ENCODE measurements at places on chromosomes 11 and 22.
A peak's percentile ranks its signal among the peaks of the same experiment; 100 is the strongest.

DNA sequence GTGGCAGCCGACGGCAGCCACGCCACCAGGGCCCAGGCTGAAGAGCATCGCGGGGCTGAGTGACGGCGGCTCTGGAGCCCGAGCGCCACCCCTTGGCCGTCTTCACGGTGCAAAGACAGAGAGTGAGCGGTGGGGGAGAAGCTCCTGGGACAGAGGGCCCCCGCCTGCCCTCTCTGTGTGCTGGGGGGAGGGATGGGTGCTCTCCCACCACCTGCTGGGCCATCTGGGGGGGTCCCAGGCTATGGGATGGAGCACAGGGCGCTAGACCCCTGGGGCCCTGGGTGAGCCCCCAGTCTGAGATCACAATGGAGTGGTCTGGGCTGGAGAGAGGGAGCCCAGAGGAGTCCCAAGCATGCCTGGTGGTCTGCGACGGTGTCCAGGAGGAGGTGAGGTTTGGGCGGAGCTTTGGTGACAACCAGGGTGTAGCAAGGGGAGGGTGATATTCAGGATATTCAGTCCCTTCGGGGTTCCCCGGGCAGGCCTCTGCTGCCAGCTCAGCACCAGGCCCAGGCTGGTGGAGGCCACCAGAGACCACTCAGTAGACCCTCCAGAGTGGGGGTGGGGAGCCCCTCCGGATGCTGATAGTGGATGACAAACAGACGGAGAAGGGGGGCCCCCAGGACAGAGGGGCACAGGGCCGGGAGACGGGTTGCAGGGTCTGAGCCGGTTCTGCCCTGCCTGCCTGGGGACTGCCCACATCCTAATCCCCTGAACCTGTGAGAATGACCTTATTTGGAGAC is 78.1 kb upstream of the PRR5 start:
- no peak for DNase-seq

DNA sequence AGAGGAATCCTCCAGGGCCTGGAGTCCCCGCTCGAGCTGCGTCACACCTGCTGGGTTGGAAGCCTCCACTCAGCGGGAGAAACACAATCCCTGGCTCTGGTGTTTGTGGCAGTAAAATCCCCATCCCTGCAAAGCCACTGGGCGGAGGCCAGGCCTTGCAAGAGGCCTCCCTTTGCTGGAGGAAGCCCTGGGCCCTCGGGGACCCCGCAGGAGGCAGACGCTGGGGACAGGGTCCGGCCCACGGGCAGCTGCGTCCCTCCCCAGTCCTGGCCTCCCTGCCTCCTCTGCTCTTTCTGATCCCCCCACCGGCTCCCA is 194.7 kb downstream of the BRD1 start:
- DNase-seq: no peak

- DNase-seq: no peak
Observed at GRCh38 chr22:32338757-32339156, 18.9 kb upstream of the RFPL3 start.

DNA sequence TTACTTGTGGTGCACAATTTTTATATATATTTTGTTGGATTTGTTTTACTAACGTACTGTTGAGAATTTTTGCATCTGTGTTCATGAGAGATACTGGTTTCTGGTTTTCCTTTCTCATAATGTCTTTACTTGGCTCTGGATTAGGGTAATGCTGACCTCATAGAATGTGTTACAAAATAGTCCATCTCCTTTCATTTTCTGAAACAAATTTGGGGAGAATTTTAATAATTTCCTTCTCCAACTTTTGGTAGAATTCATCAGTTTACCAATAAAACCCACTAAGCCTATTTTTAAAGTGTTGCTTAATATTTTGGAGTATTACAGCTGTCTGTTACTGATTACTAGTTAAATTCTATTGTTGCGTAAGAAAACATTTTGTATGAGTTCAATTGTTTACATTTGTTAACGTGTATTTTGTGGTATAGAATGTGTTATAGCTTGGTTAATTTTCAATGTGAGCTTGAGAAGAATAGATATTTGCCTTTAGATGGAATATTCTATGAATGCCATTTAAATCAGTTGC is 11.5 kb downstream of the TRIM22 start:
- DNase-seq: no peak

- no peak for DNase-seq
Observed at GRCh38 chr22:24106385-24107381, 74.6 kb upstream of the SUSD2 start.

- DNase-seq: peak; percentile 60
Observed at GRCh38 chr11:33829430-33830141, 55.3 kb upstream of the FBXO3 start.

Data from fibroblast of gingiva (primary cell).